Vagina (tissue), 2 donors: ENCODE measurements at places on chromosomes 3 and 15. TPM values are rescaled to one million over a fixed set of nuclear protein-coding genes. Genes with fewer than 3 reads are reported as not detected.

GRAMD1C gene
- 9.6 TPM for total RNA-seq

ATP13A4 gene
- total RNA-seq = 13.0 TPM

DNA sequence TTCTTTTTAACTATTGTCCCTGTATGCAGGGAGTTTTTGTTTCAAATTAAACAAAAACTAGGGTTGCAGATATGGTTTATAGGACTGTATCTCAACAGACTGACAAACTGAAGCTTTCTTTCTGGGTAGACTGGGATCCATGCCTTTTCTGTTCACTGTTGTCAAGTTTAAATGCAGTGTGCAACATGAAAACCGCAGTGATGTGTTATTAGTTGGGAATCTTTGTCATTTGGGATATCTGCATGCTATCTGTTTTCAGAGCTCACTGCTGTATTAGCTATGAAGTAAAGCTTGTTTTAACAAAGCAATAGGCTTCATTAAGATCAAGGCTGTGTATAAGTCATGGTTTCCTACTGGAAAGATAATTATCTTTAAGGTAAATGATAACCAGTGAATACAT is 21.4 kb upstream of the MCF2L2 start:
- H3K4me3 ChIP-seq = no peak overlapping the region
- DNase-seq = no peak
- no peak overlapping the region for H3K27ac ChIP-seq
- no peaks in the 10 kb centered on the region for H3K27me3 ChIP-seq

DNA sequence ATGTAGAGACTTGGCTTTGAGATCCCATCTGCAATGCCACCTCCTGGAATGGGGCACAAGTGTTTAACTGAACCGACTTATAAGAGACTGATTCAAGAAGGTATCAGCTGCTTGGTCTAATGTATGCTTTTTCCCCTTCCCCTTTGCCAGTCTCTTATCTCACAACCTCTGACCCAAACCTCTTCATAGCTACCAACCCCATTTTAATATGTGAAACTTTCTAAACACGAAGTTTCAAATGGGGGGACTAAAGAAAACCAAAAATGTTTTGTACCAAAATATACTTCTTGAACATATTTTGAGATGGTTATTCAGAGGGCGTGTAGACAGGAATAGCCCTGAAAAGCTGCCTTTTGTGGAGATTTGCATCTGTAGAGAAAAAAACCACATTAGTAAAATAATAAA is 73.1 kb downstream of the OXSM start:
- DNase-seq = no peak
- no peaks in the 10 kb centered on the region for H3K4me1 ChIP-seq
- H3K27me3 ChIP-seq = no peaks in the 10 kb centered on the region

- no peak overlapping the region for H3K4me3 ChIP-seq
- no peaks in the 10 kb centered on the region for H3K27me3 ChIP-seq
- H3K4me1 ChIP-seq = peaks cover 67% of the 10 kb centered on the region
These were observed 35.2 kb upstream of the PRICKLE2 start for GRCh38 chr3:64260431-64260830.

- no peaks in the 10 kb centered on the region for H3K4me1 ChIP-seq
- no peak overlapping the region for H3K27ac ChIP-seq
- H3K4me3 ChIP-seq = no peak overlapping the region
- no peaks in the 10 kb centered on the region for H3K27me3 ChIP-seq
- no peaks in the 10 kb centered on the region for H3K36me3 ChIP-seq
These were observed 35.0 kb downstream of the SERP1 start for GRCh38 chr3:150511122-150511821.

GRCh38 chr15:77535845-77536244 is 96.9 kb downstream of the LINGO1 start:
- DNase-seq = no peak
- H3K27ac ChIP-seq = no peak overlapping the region
- no peaks in the 10 kb centered on the region for H3K36me3 ChIP-seq
- no peaks in the 10 kb centered on the region for H3K27me3 ChIP-seq
- no peak overlapping the region for H3K4me3 ChIP-seq

DNA sequence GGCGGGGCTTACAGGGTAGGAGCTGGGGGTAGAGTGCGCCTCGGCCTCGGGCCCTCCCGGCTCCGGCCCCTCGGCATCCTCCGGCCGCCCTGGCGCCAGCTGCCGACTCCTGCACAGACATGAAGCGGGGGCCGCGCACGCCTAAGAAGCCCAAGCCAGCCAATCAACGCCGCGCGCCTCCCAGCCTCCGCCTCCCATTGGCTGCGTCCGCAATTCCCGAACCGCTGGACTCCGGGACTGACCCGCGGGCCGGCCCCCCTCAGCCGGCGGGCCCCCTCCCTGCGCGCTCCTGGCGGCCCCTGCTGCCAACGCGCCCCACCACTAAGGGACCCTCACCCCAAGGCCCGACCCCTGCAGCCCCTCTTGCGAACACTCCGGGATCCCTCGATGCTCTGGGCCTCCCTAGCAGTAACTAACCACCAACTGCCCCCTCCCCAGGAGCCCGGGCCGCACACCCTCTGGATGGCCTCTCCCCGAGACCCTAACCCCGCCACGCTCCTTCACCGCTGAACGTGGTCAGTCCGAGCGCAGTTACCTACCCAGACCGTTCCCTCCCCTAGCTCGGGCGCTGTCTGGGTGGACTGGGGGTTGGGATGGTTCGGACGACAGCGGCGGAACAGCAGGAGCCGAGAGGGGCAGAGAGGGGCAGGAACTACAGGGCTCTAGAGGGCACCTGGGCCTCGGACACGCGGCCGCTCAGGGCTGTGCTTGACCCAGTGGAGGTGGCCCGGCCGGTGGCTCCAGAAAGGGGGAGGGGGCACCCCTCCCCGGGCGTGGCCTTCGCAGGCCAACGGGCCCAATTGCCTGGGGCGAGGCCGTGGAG is 5.0 kb downstream of the GATA2 start:
- H3K27ac ChIP-seq = peak overlapping the region; percentile 95
- H3K4me3 ChIP-seq = peak overlapping the region; percentile 83
- H3K4me1 ChIP-seq = peaks cover 91% of the 10 kb centered on the region
- no peaks in the 10 kb centered on the region for H3K36me3 ChIP-seq
- no peaks in the 10 kb centered on the region for H3K27me3 ChIP-seq
- no peak for DNase-seq
